ENCODE measurements at places on chromosomes 3 and 15.
A peak's percentile ranks its signal among the peaks of the same experiment; 100 is the strongest.

GRCh38 chr3:99562990-99563607 is 75.3 kb upstream of the COL8A1 start:
- DNase-seq = no peak

GRCh38 chr15:43920815-43921214 is 94.0 kb downstream of the WDR76 start:
- DNase-seq = no peak

DNA sequence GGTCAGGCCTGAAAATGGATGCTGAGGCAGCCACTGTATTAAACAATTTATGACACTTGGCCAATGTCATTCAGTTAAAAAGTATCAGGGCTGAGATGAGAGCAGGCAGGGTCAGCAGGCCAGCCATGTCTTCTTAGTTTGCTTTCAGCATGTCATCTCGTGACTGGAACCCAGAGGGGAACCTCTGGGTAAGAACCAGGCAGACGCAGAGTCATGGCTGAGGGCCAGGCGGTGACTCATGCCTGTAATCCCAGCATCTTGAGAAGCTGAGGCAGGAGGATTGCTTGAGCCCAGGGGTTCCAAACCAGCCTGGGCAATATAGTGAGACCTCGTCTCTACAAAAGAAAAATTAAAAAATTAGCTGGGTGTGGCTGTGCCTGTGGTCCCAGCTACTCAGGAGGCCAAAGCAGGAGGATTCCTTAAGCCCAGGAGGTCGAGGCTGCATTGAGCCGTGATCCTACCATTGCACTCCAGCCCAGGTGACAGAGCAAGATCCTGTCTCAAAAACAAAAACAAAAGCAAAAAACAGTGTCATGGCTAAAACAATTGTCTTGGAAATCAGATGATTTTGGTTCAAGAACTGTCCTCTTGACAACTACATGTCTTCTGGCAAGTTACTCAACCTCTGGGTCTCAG is 11.7 kb downstream of the BCL2L10 start:
- DNase-seq = no peak

GRCh38 chr3:147398813-147399534 is 7.4 kb downstream of the ZIC4 start:
- DNase-seq = no peak

DNA sequence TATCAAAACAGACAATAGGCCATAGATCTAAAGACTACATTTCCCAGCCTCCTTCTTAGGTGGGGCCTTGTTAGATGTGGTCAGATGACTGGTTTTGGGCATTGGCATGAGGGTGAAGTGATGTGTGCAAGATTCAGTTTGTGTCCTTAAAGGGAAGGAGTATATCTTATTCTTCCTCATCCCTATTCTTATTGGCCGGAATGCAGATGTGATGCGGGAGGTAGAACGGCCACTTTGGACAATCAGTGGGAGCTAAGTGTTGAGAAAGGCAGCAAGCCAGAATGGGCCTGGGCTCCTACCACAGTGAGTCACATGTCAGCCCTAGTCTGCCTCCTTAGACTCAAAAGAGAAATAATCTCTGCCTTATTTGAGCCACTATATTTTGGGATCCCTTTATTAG is 89.8 kb upstream of the MEX3B start:
- no peak for DNase-seq

DNA sequence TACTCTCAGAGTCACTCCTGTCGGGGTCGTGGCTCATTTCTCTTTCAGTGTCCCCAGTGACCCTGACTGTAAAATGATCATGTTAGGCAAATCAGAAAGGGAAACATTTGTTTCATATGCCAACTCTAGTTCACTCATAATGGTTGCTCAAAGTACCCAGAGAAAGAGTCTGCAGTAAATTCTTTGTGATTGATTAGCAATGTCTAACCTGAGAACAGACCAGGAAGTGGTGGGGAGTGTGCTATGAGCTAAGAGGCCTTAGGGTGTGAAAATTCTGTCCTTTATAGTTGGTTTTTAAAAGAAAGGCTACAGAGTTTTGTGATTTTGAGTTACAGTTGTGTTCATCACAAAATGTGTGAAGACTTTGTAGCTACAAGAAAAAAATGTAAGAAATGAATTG is 108.9 kb downstream of the EDEM1 start:
- no peak for DNase-seq

- no peak for DNase-seq
Observed at GRCh38 chr3:182969853-182970252, 10.5 kb downstream of the DCUN1D1 start.

DNA sequence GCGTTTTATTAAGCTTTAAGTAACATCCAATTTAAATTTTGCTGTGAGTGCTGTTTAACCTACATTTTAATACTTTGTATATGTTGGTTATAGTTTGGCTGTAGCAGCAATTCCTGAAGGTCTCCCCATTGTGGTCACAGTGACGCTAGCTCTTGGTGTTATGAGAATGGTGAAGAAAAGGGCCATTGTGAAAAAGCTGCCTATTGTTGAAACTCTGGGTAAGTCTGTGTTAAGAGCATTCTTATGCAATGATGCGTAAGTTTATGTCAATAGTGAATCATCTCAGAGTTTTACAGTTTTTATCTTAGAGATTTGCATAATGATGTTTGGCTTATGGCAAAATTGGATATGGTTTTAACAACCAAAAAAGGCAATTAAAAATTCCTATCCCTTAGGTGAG is 62.7 kb downstream of the ASTE1 start:
- no peak for DNase-seq

- no peak for DNase-seq
Observed at GRCh38 chr3:195122261-195122660, 148.7 kb downstream of the XXYLT1 start.

- DNase-seq = no peak
Observed at GRCh38 chr15:65994832-65995231, 125.5 kb downstream of the RAB11A start.

DNA sequence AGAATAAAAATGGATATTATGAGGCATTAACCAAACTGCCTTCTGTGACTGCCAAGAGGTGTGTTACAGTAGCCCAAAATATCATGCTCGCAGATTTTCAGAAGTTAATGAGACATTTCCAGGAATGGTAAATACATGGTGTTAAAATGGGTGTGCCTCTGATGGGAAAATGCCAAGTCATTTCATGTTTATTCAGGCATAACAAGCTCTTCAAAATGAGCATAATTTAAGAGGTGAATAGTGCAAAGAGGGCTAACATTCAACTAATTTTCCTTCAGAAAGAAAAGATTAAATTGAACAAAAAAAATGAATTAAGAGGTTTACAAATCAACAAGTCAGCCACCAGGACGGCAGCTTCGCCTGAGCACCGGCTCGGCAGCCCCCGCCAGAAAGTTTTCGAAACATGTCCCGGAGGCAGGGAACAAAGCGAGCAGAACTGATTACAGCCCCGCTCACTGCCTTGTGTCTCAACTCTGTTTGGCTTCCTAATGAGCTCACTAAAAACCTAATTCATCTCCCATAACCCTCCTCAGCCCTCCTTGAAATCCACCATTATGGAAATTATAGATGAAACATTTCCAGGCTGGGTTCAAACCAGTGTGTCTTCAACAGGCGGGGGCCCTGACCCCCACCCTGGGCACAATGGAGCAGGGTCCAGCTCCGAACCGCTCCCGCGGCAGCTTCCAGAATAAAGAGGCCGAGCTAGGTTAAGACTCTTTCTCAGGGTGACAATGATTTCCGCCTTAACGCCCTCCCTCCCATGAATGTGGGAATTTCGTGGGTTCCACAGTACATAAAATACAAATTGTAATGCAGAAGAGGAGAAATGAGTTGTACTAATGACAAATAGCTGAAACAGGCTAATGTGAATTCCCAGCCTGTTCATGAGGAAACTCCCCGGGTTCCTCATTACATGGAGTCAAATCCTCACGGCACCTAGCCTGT is 43.9 kb downstream of the MEIS2 start:
- DNase-seq = no peak

DNA sequence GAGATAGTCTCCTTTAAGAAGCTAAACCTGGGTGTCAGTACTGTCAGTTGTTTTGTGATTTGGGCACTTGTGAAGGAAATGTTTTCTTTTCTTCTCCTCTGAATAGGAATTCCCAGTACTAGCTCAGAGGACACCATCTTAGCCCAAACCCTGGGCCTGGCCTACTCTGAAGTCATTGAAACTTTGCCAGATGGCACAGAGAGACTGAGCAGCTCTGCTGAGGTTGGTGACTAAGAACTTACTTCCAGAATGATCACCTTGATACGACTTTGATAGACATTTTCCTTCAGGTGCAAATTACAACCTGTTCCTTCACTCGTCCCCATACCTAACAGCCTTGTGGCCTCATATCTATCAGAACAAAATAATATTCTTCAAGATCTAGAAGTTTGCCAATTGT is 100.2 kb downstream of the LARS2 start:
- no peak for DNase-seq

- no peak for DNase-seq
Observed at GRCh38 chr3:158882445-158882844, 80.6 kb downstream of the MFSD1 start.

DNA sequence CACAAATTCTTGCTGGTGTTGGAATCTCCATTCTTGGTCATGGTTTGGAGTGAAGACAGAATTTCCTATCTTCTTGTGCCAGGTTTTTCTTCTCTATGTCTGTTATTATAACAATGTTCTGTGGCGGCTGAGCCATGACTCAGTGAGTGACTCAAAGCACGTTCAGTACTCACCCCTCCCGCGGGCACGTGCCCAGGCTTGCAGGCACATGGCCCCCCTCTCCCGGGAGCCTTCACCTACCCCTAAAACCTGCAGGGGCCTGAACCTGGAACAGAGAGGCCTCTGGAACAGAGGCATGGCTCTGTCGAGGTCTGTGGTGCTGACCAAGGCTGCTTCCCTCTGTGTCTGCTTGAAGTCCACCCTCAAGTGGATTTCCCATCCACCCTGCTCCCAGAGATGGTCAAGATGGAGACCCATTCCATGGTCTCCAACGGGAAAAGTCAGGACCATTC is 27.6 kb downstream of the PLXNB1 start:
- DNase-seq = no peak

GRCh38 chr3:43465109-43465508 is 156.7 kb downstream of the ANO10 start:
- peak; percentile 78 for DNase-seq

DNA sequence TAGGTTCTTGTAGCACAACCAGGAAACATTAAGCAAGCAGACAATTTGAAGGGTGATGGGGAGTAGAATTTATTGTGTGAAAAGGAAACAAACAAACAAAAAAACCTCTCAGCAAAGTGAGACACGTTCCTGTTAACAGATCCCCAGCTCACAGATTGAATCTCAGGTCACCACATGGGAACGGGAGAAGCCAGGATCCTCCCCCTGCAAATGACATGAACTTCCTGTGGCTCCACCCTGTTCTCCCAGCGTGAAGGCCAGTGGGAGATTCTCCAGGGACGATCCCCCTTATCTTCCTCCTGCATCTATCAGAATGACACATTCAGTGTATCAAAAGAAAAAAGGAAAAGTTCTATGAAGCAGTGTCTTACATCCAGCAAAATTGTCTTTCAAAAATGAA is 1488.1 kb downstream of the OTOL1 start:
- DNase-seq = no peak

DNA sequence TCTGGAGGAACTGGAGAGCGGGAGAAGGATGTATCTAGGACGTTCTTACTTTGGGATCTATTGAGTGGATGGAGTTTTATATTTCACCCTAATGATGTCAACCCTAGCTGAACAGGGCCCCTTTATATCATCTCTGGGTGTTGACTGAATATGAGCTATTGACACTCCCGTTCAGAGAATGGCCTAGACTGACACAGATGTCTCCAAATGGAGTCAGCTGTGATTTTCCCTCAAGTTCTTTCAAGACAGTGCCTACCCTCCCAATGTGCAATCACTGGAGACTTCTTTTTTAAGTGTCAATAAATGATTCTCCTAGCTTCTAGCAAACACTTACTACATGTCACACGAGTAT is 63.8 kb downstream of the FRMD4B start:
- DNase-seq = no peak

DNA sequence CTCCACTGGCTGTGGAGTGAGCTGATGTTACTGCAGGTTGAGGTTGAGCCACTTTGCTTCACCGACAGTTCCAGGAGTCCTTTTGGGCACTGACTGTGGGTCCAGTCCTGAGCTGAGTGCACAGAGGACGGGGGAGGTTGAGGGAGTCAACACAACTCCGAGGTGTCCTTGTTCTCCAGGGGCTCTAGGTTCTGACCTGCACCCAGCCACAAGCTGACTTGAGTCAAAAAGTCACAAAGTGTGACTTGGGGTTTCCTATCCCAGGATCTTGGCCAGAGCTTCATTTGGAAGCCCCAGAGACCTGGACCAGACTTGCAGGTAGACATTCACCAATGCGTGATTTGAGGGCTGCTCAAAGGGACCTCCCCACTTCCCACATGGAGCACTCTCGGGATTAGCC is 95.0 kb downstream of the FAM43A start:
- DNase-seq = no peak

GRCh38 chr15:37136666-37137065 is 36.3 kb upstream of the MEIS2 start:
- no peak for DNase-seq

DNA sequence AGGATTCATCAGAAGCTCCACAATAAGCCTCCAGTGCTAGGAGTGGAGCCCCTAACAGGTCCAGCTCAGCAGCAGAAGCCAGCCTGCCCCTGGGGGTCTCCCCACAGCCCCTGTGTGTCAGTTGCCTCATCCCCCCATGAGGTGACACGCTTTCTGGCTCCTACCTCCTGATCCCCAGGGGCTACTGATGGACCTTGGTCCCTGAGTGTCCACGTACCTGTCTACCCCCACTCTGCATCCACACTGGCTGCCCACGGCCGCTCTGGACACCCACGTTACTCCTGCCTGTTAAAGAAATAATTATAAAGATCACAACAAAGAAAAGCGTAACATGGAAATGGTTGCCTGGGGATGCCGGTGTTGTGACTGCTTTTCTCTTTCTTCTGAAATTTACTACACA is 143.1 kb downstream of the CHSY1 start:
- no peak for DNase-seq

GRCh38 chr3:160618363-160618762 is 53.0 kb upstream of the KPNA4 start:
- DNase-seq = peak; percentile 15

- DNase-seq = no peak
Observed at GRCh38 chr15:76078285-76078877, 18.6 kb downstream of the TMEM266 start.

GRCh38 chr3:1442271-1442670 is 349.4 kb downstream of the CNTN6 start:
- DNase-seq = no peak

- no peak for DNase-seq
Observed at GRCh38 chr3:115885621-115886020, 262.3 kb downstream of the GAP43 start.

DNA sequence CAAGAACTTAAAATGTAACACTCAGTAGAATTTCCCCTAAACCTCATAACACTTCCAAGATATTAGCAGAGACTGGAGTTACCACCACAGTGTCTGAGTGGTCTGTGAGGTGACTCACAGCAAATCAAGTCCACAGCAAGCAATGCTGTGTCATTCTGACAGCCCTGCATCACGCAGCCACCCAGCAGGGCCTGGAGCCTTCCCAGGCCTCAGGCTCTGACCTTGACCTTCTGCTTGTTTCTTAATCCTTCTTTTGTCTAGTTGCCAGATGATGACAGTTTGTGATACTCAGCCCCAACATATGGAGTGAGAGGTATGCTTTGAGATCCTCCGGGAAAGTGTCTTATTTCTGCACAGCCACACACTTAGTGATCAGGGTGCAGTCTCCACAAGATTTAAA is 82.5 kb downstream of the TOP2B start:
- DNase-seq = no peak

GRCh38 chr3:127677541-127678314 is 5.0 kb downstream of the ABTB1 start:
- DNase-seq = no peak

GRCh38 chr3:42557854-42558253 is 23.9 kb downstream of the SEC22C start:
- DNase-seq = no peak

- no peak for DNase-seq
Observed at GRCh38 chr3:186772701-186773417, 10.5 kb upstream of the EIF4A2 start.
